ENCODE measurements at places on chromosomes 2 and 18.

DNA sequence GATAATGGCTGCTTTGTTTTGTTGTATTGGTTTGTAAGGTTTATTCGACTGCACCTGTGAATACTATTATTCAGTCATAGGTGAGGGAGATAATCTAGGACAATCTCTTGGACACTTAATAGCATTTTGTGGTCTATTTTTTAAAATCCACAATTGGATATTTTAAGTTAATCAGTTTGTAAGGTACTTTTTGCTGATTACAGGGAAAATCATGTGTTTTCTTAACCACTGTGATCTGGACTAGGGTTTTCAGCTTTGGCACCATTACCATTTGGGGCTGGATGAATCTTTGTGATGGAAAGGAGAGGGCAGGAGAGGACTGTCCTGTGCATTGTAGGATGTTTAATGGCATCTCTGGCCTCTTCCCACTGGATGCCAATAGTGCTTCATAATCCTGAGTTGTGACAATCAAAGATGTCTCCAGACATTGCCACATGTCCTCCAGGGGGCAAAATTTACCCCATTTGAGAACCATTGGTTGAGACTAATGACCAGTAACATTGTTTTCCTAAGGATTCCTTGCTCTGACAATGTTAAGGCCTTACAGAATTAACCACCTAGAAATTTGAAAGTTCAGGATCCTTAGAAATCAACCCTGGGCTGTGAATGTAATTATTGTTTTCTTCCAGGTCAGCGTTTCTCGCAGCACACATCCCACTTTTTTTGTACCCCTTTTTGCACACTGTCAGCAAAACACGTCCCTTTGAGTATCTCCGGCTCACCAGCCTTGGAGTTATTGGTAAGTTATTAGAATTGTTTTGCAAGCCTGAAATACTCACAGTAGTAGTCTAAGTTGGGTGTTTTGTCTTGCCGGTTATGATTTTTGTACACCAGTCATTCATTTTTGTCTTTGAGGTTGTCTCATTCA is 15.6 kb downstream of the CNOT9 start:
- no peak for DNase-seq

DNA sequence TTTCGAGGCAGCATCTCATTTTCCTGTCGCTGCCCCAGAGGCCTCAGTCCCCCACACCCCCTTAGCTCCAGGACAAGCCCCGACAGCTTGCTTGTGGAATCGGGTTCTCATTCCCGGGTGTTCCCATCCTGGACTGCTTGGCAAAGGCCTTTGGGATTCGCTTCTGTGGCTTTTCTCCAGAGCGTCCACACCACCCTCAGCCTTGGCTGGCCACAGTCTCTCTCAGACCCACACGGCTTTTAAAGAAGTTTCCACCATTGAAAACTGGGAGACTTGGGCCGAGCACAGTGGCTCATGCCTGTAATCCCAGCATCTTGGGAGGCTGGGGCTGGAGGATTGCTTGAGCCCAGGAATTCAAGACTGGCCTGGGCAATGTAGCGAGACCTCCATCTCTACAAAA is 2.7 kb downstream of the ESPNL start:
- no peak for DNase-seq

DNA sequence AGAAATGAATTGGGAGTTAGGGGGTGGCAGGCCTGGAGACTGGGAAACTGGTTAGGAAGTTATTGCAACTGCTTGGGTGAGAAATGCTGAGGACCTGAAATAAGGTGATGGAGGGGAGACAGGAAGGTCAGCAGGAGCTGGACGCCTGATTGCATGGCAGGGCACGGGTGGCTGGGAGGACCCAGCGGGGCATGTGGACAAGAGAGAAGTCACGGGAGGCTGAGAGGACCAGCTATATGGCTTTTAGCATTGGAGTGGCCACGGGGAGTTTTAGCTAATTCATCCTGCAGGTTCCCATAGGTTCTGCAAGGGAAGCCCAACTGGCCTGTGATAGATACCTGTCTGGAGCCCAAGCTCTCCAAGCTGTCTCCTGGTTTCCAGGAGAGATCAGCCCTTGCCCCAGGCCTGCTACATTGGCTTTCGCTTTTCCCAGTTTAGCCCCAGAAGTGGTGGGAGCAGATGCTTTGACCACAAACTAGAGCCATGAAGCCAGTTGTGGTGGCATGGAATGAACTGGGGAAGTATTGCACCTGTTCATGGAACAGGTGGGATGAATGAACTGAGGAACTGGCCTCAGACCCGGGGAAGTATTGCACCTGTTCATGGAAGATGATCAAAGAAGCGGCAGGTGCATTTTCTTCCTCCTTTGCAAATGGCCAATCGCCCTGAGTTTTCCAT is 93.6 kb upstream of the TAF1B start:
- no peak for DNase-seq

DNA sequence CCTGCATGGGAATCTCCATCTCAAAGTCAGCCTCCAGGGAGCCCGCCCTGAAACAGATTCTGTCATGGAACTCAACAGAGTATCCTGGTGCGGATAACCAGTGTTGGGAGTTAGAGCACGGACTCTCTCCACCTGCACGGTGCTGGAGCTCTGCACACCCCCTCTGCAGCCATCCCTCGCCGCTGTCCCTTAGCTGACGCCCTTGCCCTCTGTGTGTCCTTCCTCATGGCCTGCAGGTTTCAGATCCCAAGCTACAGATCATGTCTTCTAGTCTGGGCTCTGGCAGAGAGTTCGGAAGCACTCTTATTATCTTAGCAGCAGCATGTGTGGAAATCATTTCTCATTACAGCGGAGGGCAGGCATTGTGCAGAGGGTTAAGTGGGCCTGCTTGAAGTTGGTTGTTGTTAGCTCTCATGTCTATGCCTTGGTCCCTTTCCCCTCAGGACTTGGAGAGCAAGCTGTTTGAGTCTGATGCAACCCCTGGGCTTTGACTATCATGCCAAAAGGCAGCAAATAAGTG is 26.0 kb downstream of the TMEM127 start:
- DNase-seq: no peak
